ENCODE measurements at places on chromosomes 13 and 19.
A peak's percentile ranks its signal among the peaks of the same experiment; 100 is the strongest.

DNA sequence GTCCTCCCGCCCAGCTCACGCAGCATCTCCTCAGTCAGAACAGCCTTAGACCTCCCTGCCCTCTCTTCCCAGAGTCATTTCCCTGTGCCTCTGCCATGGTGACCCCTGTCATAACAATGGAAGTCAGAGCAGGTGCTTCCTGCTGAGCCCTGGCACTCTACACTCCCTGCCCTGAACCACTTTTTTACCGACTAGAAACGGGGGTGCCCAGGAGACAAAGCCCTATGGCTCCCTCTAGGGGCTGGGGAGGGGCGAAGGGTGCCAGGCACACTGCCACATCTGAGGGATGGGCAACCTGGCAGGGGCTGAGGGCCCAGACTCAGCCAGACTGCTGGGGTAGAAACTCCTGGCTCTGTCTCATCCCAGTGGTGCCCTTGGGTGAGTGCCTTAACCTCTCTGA, 16.4 kb downstream of the ZNF574 start:
- peak; percentile 42 for DNase-seq

DNA sequence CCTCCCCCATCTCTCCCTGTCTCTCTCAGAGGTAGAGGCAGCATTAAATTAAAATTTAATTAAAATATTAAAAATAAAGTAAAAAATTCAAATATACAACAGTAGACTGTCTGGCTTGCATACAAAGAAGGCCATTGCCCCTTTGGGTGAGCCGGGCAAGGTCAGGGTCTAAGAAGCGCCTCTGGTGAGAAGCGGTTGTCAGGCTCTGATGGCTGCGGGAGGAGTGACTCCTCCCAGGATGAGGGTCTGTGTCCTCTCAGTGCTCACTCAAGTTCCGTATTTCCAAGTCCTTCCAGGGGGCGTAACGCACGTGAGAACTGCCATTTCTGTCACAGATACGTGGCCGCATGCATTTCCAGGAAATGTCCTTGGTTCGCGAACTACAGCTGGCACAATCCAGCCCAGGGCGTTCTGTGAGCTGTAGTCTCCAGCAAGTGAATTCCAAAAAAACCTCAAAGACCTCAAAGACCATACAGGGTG, 737 bp upstream of the ZNF181 start:
- peak; percentile 42 for DNase-seq

DNA sequence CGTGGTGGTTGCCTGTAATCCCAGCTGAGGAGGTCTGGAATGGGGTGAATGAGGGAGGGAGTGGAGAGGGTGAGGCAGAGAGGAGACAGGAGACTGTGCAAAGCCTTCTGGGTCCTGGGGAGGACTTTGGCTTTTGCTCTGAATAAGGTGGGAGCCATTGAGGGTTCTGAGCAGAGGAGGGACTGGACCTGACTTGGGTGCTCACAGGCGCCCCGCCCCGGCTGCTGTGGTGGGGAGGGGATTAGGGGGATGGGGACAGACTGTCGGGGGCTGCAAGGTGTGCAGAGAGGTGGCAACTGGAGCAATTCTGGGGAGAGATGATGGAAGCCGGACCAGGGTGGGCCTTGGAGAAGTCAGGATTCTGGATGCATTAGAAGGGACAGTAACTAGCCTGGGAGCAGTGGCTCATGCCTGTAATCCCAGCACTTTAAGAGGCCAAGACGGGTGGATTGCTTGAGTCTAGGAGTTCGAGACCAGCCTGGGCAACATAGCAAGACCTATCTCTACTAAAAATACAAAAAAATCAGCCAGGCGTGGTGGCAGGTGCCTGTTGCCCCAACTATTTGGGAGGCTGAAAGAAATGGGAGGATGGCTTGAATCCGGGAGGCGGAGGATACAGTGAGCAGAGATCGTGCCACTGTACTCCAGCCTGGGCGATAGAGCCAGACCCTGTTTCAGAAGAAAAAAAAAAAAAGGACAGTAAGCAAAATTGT, 16.1 kb upstream of the NANOS3 start:
- DNase-seq, result no peak

DNA sequence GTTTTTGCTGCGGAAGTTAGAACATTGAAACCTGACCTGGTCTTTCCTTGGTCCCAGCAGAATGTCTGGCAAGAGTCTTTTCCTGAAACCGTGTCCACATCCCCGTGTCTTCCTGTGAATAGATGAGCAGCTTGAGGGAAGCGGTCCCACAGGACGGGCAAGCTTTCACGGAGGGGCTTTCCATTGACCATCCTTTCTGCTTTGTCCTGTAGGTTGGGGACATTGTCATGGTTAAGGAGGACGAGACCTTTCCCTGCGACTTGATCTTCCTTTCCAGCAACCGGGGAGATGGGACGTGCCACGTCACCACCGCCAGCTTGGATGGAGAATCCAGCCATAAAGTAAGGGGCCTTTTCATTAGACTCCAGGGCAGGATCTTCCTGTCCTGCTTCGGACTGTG, 126.0 kb downstream of the ATP11A start:
- DNase-seq, result no peak

DNA sequence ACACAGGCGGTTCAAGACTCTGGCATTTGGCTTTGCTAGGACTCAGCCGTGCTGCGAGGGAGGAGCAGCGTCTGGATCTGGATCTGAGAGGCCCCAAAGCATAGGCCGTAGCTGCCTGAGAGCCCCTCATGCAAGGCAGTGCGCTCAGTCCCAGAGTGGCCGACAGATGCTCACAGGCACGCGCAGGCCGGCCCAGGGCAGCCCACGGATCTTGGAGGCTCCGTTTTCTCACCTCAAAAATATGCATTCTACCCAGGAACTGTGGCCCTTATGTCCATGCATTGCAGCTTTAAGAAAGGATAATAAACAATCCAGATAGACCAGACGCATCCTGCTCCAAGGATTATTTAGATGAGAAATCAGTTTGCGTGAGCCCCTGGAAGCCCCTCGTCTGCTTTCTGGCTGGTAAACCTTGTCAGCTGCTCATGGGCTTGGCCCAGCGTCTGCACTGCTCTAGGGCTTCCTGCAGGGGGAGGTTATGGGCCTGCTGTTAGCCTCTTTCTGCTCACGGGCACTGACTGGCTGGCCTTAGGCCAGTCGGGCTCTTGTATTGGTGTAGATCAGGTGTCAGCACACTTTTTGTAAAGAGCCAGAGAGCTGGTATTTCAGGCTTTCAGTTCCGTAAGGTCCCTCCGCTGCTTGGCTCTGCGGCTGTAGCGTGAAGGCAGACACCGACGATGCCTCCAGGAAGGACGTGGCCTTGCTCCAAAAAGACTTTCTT, 24.2 kb downstream of the TEX29 start:
- DNase-seq, result peak; percentile 15

DNA sequence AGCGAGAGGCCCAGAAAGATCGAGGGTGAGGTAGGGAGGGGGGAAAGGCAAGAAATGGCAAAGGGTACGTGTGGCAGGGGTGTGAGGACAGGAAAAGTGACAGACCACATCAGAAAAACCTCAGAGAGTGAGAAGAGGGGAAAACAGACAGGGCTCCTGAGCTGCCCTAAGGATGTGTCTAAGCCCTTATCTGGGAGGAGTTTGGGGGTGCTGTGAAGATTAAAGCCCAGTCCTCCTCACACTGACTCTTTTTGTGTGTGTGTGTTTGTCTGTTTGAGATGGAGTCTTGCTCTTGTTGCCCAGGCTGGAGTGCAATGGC, 703 bp upstream of the PTH2 start:
- no peak for DNase-seq

DNA sequence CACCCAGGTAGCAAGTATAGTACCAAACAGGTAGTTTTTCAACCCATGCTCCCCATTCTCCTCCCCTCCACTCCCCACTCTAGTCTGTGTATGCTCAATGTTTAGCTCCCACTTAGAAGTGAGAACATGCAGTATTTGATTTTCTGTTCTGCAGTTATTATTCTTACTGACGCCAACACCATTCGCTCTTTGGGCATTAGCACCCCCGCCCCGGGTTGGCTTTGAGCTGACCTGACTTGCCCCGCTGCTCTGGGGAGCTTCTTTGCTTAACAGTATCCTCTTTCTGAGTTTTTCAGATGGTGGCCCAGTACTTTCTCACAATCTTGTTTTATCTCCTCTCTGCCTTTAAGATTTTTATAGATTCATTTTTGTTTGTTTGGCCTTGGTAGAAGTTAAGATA, 138.7 kb downstream of the CRYL1 start:
- DNase-seq, result no peak

GRCh38 chr13:102620516-102620915, 23.7 kb downstream of the TPP2 start:
- DNase-seq, result no peak

DNA sequence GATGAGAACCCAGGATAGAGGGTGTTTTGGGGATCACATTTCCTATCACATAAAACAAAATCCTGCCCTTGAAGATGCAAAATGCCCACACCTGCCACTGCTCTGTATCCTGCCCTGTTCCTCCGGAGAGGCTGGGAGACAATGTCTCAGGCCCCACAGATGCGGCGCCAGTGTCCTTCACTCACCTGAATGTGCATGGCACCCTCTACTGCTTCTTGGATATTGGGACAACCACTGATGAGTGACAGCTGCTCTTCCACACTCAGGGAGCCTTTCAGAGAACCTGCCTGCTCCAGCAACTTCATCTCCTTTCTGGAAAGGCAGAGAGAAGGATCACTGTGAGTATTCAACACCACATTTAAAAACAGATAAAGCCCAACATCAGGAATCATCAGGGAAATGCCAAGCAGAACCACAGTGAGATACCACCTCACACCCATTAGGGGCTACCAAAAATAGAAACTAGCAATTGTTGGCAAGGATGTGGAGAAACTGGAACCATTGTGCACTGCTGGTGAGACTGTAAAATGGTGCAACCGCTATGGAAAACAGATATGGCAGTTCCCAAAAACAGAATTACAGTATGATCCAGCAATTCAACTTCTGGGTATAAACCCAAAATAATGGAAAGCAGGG, 36.4 kb downstream of the CRYL1 start:
- DNase-seq, result no peak

- DNase-seq, result no peak
Observed at GRCh38 chr13:112938680-112939079, 30.3 kb upstream of the MCF2L start.

GRCh38 chr19:42115219-42115618, 17.0 kb downstream of the POU2F2 start:
- DNase-seq, result no peak

DNA sequence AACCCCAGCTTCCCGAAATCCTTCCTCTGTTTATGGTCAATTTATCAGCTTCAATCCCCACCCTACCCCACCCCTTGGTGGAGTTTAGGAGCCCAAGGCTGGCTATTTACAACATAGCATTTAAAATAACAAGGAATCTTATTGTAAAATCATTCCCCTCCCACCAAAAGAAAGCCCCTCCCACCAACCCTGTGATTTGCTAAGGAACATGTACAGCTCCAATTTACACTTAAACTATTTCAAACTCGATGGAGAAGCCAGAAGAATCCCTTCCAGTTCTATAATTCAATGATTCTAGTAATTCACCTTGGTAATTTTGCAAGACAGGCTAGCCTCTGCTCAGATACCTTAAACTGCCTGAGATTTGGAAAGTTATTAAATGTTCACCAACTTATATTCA, 3.0 kb downstream of the LATS2 start:
- DNase-seq, result peak; percentile 6

DNA sequence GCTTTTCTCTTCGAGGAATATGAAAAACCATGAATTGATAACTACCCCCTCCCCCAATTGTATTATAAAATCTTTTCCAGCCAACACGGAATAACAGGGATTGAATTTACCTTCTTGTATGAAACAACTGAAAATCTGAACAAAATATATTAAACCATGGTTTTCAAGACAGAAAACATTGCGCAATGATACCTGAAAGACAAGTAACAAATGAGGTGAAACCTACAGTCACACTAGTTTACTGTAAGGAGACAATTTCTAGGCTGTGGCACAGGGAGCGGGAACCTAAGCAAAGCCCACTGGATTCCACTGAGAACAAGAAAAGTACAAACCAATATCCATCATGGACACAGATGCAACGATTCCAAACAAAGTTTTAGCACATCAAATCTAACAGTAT, 53.4 kb downstream of the ZNF283 start:
- no peak for DNase-seq

- no peak for DNase-seq
Observed at GRCh38 chr19:2191456-2192310, 27.9 kb downstream of the DOT1L start.

DNA sequence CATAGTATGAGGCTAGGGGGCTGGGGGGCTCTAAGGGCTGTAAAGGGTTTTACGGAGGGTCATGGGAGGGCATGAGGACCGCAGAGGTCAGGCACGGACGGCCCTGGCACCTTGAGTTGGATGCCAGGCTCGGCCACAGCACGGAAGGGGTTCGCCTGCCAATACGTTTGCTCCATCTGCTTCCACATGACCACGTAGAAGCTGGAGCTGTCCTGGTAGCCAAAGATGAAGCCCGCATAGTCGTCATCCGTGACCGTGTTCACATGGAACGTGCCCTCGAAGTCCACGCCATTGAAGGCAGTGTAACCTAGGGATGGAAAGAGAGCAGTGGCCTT, 6.4 kb downstream of the COMP start:
- no peak for DNase-seq

- no peak for DNase-seq
Observed at GRCh38 chr19:22627526-22627925, 6.6 kb upstream of the ZNF492 start.

GRCh38 chr19:29515233-29515619, 10.6 kb upstream of the VSTM2B start:
- DNase-seq, result no peak

GRCh38 chr13:72590091-72590740, 137.2 kb downstream of the MZT1 start:
- no peak for DNase-seq

DNA sequence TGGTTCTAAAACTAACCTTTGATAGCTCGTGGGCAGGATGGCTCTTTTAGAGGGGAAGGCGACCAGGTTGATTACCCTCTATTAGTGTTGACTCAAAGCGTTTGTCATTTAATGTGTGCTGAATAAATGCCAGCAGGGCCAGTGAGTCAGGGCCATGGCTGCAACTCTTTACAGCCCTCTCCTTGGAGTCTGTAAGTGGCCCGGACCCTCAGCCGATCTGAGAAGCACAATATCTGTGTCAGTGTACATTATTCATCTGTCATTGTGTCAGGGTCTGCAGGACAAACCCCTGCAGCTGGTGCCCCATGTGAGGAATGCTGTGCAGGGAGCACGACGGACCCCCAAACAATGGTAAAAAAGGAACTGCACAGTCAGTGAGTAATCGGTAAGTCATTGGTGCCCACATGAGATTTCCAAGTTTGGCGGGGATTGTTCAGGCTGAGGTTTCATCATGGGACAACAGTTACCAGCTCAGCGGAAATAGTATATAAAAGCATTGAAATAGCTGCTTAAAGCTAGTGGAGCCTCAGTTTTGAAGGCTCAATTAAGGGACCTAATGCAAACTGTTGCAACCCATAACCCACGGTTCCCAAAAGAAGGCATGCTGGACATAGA, 139.1 kb downstream of the ZNF675 start:
- DNase-seq, result no peak

GRCh38 chr13:52615812-52616211, 26.4 kb upstream of the HNRNPA1L2 start:
- no peak for DNase-seq

- peak; percentile 58 for DNase-seq
Observed at GRCh38 chr19:53254411-53255341, at the start of gene ZNF677. ZNF677 (minus strand) TSS chr19:53254873; CDS start chr19:53251550, 3,323 bp downstream.
